ENCODE measurements at places on chromosomes 1 and 21.

DNA sequence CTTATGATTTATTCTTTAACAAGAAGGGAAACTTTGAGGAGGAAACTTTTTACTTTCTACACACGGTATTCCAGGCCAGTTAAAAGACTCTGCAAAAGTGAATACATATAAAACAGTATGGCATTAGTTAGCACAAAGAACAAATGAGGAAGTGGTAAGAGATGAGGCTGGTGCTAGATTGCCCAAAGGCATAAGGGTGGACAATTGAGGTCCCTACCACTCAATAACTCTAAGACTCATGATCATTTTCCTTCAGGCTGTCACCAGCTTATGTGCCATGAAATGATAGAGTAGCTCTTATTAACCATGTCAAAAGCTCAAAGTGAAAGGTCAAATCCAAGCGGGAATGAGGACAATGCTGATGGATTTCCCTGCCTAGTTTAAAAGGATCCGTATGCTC lies 124.5 kb downstream of the TBX15 start:
- DNase-seq = no peak

GRCh38 chr1:171251042-171251951 lies 3.0 kb downstream of the FMO1 start:
- DNase-seq = peak; percentile 75

- no peak for DNase-seq
Observed at GRCh38 chr1:184429335-184429734, 42.5 kb downstream of the C1orf21 start.

- DNase-seq = no peak
Observed at GRCh38 chr1:217244971-217245370, 385.9 kb downstream of the GPATCH2 start.

- DNase-seq = no peak
Observed at GRCh38 chr21:15552914-15553494, 176.8 kb upstream of the USP25 start.

DNA sequence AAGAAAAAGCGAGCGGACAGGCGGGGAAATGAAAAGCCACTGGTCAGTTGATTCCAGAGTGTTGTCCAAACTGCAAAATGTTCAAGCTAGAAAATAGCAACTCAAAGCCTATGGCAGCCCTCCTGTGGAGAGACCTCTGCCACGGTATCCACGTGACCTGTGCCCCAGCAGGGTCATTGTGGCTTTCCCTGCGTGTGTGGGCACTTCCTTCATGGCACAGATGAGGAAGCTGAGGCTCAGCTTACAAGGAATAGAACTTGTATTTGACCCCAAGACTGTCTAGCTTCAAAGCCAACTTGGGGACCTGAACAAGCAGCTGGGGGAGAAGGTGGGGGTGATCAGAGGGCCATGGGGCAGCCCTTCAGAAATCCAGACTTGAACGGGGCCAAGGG lies 15.6 kb upstream of the PLEKHG5 start:
- peak; percentile 16 for DNase-seq

DNA sequence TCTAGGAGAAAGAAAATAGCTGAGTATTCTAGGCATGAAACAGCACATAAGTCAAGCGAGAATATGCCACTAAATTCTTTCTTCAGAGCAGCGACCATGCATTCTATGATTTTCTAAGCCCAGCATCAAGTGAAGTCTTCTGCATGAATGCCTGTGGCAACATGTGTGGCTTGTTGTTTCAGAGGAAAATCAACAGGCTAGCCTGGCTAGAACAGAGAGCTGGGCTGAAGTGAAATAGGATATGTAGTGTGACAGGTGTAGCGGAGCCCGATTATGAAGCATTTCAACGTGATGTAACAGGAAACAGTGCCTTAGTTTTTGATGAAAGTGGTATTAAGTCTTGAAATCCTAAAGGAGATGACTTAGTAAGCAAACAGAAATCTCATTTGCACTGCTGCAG lies 7.0 kb downstream of the CSDE1 start:
- DNase-seq = no peak

DNA sequence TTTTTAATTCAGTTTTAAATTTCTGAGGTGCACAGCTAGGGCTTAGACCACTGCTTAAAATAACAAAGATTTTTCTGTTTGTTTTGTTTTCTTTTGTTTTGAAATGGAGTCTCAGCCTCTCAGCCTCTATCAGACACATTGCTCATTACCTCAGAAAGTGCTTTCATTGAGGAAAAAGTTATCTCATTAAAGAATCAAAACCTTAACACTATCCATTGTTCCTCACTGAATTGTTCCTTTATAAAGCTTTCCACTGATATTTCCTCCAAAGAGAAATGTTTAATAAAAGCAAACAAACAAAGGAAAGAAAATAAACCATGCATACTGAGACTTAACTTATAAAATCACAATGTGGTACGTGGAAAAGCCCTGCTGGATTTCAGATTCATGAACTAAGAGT lies 63.8 kb downstream of the SIPA1L2 start:
- DNase-seq = no peak

DNA sequence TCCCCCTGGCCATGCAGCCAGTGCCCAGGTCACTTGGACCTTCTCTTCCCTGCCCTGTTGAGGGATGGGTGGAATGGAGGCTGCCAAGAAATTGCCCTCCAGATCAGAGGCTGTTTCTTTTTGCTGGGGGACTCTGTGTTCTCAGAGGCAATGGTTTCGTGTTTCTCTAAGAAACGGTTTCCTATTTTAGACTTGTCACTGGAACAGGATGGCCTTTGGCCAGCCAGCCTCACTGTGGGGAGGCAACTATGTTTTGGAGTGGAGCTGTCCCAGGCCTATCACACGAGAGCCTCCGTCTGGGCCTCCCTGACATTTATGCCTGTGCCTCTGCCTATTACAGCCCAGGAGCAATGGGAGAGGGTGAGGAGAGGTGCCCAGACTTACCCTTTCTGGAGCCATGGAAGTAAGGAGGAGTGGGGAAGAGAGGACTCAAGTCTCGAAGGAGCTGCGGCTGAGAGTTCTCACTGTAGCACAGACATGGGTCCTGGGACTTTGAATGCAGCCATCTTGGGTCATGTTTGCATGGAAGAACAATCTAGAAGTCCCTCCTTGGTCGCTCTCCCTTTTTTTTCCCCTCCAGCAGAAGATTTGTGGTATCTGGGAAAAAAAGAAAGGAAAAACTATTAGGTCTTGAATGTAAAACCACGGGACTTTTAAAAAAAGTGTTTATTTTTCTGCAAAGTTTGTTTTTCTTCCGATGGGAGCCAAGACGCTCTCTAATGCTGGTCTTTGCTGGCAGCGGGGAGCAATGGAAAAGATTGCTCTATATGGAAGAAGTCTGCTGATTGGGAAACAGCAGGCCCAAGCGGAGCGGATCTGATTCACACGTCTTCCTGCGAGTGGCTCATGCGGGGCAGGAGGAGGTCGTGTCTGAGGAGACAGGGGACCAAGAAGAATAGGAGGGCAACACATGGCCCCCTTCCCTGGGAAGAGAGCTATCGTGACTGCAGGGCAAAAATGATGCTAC lies 219.2 kb downstream of the FOXD2 start:
- peak; percentile 71 for DNase-seq

- DNase-seq = no peak
Observed at GRCh38 chr21:34276711-34277425, 86.9 kb upstream of the KCNE2 start.

GRCh38 chr1:214514032-214514818 lies 37.2 kb downstream of the PTPN14 start:
- DNase-seq = no peak

GRCh38 chr1:184973272-184974055 lies 844 bp downstream of the NIBAN1 start:
- DNase-seq = peak; percentile 67

- DNase-seq = no peak
Observed at GRCh38 chr1:17460219-17460618, 20.7 kb upstream of the RCC2 start.

- no peak for DNase-seq
Observed at GRCh38 chr1:198124673-198125072, 32.1 kb upstream of the NEK7 start.

- no peak for DNase-seq
Observed at GRCh38 chr1:165925498-165926079, 98.2 kb downstream of the UCK2 start.

DNA sequence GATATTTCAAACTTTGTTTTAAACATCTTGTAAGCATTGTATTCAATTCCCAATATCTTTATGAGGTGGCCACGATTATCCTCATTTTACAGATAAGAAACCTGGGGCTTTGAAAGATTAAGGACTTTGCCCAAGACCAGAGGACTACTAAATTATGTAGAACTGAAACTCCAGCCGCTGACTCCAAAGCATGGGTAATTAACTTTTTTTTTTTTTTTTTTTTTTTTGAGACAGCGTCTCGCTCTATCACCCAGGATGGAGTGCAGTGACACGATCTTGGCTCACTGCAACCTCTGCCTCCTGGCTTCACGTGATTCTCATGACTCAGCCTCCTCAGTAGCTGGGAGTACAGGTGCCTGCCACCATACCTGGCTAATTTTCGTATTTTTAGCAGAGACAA lies 68.7 kb downstream of the ALG14 start:
- DNase-seq = no peak

DNA sequence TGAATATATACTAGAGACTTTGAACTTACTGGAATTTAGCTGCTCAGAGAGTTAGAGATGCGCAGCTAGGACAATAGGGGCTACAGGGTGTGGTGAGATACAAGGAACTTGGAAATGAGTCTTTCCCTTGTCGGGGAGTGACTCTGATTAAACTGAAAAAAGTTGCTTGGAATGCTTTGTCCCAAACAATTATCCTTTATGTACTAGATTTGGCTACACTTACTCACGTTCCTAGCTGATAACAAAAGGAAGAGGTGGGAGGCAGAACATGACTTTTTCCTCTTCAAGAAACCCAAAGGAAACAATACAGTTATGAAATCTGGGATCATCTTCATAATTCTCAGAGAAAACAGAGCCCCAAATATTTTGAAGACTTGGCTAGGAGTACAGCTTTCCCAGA lies 6.9 kb upstream of the CGN start:
- DNase-seq = no peak

DNA sequence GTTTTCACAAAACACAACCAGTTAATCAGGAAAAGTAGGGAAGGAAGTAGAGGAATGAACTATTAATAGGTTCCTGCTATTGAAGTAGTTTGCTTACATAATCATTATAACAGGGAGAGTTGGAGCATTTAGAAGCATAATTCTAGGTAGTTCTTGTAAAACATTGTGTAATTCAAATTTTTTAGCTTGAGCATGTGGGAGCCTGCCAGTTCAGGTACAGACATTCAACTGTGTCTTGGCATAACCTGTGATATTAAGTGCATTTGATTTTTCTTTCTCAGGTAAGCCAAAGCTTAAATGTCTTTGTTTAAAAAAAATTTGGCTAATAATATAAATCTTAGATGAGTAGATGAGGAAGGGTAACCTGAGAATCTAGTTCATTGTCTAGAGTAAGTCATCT lies 3.4 kb downstream of the YTHDF2 start:
- DNase-seq = no peak

GRCh38 chr1:155977690-155978324 lies 540 bp downstream of the ARHGEF2 start:
- DNase-seq = peak; percentile 75

- peak; percentile 54 for DNase-seq
Observed at GRCh38 chr1:210311726-210312493, 16.8 kb upstream of the HHAT start.

- no peak for DNase-seq
Observed at GRCh38 chr1:56977910-56978309, 12.1 kb upstream of the C8B start.

GRCh38 chr1:17994046-17994445 lies 113.6 kb upstream of the IGSF21 start:
- DNase-seq = no peak

- DNase-seq = no peak
Observed at GRCh38 chr21:30248844-30249243, 32.9 kb upstream of the CLDN8 start.

GRCh38 chr1:186896211-186896610 lies 67.5 kb downstream of the PLA2G4A start:
- no peak for DNase-seq

DNA sequence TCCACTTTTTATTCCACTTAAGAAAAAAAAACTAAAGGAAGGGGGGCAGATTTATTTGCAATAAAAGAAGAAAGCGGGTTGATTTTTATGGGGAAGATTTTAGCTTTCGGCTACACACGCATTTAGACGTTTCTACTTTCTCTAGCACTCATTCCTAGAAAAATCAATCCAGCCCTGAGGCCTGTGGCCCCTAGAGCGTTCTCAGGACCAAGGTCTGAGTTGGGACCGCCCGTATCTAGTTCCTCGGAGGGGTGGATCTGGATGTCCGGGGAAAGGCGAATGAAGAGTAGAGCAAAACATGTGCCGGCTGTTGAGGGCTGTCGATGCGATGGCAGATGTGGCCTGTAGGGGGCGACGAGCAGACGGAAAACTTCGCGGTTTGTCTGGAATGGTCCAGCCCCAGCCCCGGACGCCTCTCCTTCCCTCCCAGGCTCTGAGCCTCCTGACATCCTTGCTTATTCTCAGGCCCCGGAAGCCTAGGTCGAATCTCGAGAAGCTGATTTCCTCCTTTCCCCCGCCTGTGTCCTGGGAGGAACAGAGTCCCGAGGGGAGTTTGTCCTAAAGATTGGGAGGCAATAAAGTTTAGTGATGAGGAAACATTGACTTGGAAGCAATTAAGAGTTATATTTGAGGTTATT lies 5.2 kb downstream of the FOXD3 start:
- peak; percentile 84 for DNase-seq

- DNase-seq = no peak
Observed at GRCh38 chr1:92184632-92185031, 33.1 kb upstream of the C1orf146 start.

DNA sequence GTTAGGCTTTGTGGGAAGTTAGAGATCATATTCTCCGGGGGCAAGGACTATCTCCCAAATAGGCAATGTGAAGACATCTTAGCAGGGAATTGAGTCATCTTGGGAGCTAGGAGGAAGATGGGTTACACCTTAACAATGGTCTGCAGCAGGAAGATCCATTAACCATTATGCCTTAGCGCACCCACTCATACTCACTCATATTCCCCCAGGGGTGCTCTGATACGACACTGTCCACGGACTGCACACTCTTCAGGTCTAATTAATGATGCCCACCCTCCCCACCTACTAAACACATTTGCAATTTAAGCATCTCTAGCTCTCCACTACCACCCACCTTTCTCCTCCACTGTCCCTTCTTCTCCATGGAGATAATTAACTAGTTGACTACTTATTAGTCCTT lies 857 bp upstream of the AK5 start:
- DNase-seq = no peak

- no peak for DNase-seq
Observed at GRCh38 chr1:4678066-4678717, 23.8 kb downstream of the AJAP1 start.

DNA sequence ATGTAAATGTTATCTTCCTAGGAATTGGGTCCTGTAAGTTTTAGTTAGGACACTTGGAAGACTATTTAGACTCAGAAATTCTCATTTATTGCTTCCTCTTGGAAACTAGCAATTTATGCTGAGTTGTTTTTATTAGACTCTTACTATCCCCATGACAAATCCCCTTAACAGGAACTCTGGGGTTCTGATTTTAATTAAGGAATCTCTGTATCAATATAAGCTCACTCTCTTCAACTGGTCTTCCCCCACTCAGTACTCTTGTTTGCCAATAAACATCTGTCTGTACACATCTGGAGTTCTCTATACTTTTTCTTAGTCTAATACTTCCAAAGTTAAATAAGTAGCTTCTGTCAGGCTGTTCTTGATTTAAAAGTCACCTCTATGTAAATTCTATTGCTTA lies 64.1 kb upstream of the TBX15 start:
- no peak for DNase-seq

Measured in right hindlimb (tissue), 1 donor.